ENCODE measurements at places on chromosomes 4 and X.

DNA sequence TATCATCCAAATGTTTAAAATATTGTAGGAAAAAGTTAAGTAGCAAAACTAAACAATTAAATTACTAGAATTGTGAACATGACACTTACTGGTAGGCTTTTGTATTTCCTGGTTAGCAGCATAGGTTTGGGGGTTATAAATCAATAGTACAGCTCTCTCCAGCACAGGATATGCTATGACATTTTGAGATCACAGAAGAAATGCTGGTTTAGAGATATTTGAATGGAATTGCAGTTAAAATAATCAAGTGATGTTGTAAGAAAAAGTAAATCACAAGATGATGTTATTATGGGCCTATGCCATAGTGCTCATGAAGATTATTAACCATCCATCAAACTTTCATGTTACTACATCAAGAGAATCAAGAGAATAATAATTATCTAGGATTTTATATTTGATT is 1079.9 kb upstream of the SLIT2 start:
- no peak for DNase-seq

- DNase-seq = no peak
Observed at GRCh38 chrX:78506248-78506647, 152.9 kb downstream of the RTL3 start.

GRCh38 chr4:72567821-72568675 is 973 bp downstream of the ADAMTS3 start:
- no peak for DNase-seq

GRCh38 chr4:9885958-9886357 is 104.5 kb downstream of the DRD5 start:
- DNase-seq = no peak

- DNase-seq = no peak
Observed at GRCh38 chr4:187687697-187688096, 307.9 kb upstream of the ZFP42 start.

- no peak for DNase-seq
Observed at GRCh38 chr4:64893205-64893604, 484.0 kb upstream of the TECRL start.

DNA sequence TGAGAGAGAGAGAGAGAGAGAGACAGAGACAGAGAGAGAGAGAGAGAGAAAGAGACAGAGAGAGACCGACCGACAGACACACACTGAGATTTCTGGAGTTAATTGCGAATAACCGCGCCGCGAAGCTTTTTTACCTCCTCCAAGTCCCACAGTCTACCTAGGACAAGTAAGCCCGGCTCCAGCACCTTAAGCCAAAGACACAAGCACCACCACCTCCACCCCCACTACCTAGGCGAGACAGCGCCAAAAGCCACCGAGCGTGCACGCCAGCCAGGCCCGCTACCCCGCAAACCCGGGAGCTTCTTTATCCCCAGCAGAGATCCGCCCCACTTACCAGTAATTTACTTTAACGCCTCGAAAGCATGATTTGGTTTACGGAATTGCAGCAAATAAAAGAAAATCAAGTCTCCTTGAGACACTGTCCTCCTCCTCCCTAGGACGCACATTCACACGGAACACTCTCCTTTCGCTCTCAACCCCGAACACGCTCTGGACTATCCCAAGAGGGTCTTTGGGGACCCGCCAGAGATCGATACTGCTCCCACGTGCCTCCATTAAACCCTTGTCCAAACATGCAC is 649.6 kb upstream of the DIPK2B start:
- peak; percentile 2 for DNase-seq

- no peak for DNase-seq
Observed at GRCh38 chr4:101693842-101694398, 96.6 kb upstream of the BANK1 start.

- DNase-seq = no peak
Observed at GRCh38 chr4:26826721-26827120, 33.9 kb upstream of the STIM2 start.

GRCh38 chr4:87052615-87053014 is 117.8 kb downstream of the AFF1 start:
- no peak for DNase-seq

DNA sequence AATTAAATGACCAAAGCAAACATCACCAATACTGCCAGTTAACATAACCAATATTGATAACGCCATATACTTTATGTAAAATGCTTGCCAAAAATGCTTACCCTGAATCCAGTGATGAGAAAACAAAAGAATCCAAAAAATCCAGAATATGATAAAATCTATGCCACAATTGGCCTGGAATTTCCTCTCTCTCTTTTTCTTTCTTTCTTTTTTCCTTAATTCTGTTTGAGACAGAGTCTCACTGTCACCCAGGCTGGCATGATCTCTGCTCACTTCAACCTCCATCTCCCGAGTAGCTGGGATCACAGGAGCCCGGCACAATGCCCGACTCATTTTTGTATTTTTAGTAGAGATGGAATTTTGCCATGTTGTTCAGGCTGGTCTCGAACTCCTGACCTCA is 9.8 kb upstream of the SLC7A11 start:
- DNase-seq = no peak
